ENCODE measurements at places on chromosomes 5 and 9. TPM values are rescaled to one million over a fixed set of nuclear protein-coding genes. Genes with fewer than 3 reads are reported as not detected.

DNA sequence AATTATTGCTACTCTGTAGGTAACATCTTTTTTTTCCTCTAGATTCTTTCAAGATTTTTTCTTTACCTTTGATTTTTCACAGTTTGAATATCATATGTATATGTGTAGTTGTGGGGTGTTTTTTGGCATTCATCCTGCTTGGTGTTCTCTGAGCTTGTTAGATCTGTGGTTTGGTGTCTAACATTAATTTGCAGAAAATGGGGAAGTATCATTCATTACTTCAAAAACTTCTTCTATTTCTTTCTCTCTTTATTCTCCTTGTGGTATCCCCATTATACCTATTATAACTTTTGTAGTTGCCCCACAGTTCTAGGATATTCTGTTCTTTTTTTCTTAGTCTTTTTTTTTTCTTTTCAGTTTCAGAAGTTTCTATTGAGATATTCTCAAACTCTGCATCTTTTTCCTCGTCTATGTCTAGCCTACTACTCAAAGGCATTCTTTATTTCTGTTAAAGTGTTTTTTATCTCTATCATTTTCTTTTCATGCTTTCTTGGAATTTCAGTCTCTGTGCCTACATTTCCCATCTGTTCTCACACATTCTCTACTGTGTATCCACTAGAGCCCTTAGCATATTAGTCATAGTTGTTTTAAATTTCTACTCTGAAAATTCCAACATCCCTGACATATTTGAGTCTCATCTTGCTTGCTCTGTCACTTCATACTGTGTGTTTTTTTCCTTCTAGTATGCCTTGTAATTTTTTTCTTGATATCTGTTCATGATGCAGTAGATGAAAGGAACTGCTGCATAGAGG, 60.1 kb upstream of the GNA14 start:
- DNase-seq = peak; percentile 83
- no peaks in the 10 kb centered on the region for H3K36me3 ChIP-seq
- H3K27me3 ChIP-seq = no peaks in the 10 kb centered on the region
- no peak overlapping the region for H3K4me3 ChIP-seq
- peak overlapping the region; percentile 75 for H3K27ac ChIP-seq
- H3K4me1 ChIP-seq = peaks cover 26% of the 10 kb centered on the region

GRCh38 chr5:35194635-35195471, 35.4 kb downstream of the PRLR start:
- DNase-seq = no peak
- peaks cover 9% of the 10 kb centered on the region for H3K4me1 ChIP-seq
- no peaks in the 10 kb centered on the region for H3K36me3 ChIP-seq
- H3K4me3 ChIP-seq = no peak overlapping the region

Gene AFAP1L1
- 8.3 TPM for total RNA-seq

- no peak overlapping the region for H3K27ac ChIP-seq
- peak; percentile 77 for DNase-seq
- no peaks in the 10 kb centered on the region for H3K36me3 ChIP-seq
- H3K27me3 ChIP-seq = no peaks in the 10 kb centered on the region
Observed at GRCh38 chr5:13745508-13745907, 199.0 kb downstream of the DNAH5 start.

Gene SHROOM1
- 5.0 TPM for total RNA-seq

- H3K36me3 ChIP-seq = no peaks in the 10 kb centered on the region
- H3K4me3 ChIP-seq = no peak overlapping the region
- no peak overlapping the region for H3K27ac ChIP-seq
- H3K27me3 ChIP-seq = peaks cover 3% of the 10 kb centered on the region
- no peak for DNase-seq
Observed at GRCh38 chr9:68808338-68808890, 103.4 kb downstream of the PIP5K1B start.

- DNase-seq = peak; percentile 5
- H3K27ac ChIP-seq = no peak overlapping the region
- H3K4me3 ChIP-seq = no peak overlapping the region
- H3K36me3 ChIP-seq = no peaks in the 10 kb centered on the region
- no peaks in the 10 kb centered on the region for H3K4me1 ChIP-seq
Observed at GRCh38 chr9:75455444-75455921, 367.2 kb downstream of the OSTF1 start.

Gene TAF11L5
- total RNA-seq = not detected

GRCh38 chr5:154479160-154479943, 1.3 kb upstream of the HAND1 start:
- DNase-seq = no peak
- no peak overlapping the region for H3K27ac ChIP-seq
- peaks cover 98% of the 10 kb centered on the region for H3K27me3 ChIP-seq
- peaks cover 12% of the 10 kb centered on the region for H3K4me1 ChIP-seq
- H3K4me3 ChIP-seq = no peak overlapping the region

Gene RFESD
- 0.87 TPM for total RNA-seq

Gene GPR107
- 62.3 TPM for total RNA-seq

- H3K27ac ChIP-seq = no peak overlapping the region
- H3K4me3 ChIP-seq = no peak overlapping the region
- no peaks in the 10 kb centered on the region for H3K27me3 ChIP-seq
Observed at GRCh38 chr9:133540698-133541025, 6.2 kb downstream of the ADAMTSL2 start.

Gene HK3
- 0.14 TPM for total RNA-seq

GRCh38 chr5:81505672-81506071, 111.7 kb upstream of the ACOT12 start:
- H3K4me1 ChIP-seq = no peaks in the 10 kb centered on the region
- H3K27ac ChIP-seq = no peak overlapping the region
- no peaks in the 10 kb centered on the region for H3K27me3 ChIP-seq
- DNase-seq = no peak
- no peaks in the 10 kb centered on the region for H3K36me3 ChIP-seq
- H3K4me3 ChIP-seq = no peak overlapping the region

Gene TRIM41
- 20.9 TPM for total RNA-seq

Gene PLAA
- 43.0 TPM for total RNA-seq

DNA sequence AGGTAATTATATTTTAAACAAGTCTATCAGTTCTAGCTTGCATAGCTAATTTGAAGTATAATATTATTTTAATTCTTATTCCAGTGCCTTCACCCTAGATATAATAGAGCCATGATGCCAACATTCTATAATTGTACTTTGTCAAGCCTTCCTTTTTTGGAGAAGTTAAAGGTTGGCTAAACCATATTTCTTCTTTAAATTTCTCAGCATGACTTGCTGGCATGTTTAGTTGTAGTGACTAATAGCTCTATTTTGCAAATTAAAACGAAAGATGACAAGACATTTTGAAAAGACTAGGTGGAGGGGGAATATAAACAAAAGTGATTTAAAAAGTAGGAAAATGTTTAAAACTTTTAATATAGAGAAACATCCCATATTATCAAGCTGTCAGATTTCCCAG, 400.7 kb downstream of the PSAT1 start:
- H3K27me3 ChIP-seq = no peaks in the 10 kb centered on the region
- H3K27ac ChIP-seq = no peak overlapping the region
- no peaks in the 10 kb centered on the region for H3K36me3 ChIP-seq
- DNase-seq = no peak
- peaks cover 7% of the 10 kb centered on the region for H3K4me1 ChIP-seq

Gene CORO2A
- total RNA-seq = 11.1 TPM

Gene ARSI
- 23.0 TPM for total RNA-seq

- H3K4me3 ChIP-seq = no peak overlapping the region
- peaks cover 19% of the 10 kb centered on the region for H3K4me1 ChIP-seq
- no peak for DNase-seq
Observed at GRCh38 chr9:38355517-38356120, 36.9 kb upstream of the ALDH1B1 start.

DNA sequence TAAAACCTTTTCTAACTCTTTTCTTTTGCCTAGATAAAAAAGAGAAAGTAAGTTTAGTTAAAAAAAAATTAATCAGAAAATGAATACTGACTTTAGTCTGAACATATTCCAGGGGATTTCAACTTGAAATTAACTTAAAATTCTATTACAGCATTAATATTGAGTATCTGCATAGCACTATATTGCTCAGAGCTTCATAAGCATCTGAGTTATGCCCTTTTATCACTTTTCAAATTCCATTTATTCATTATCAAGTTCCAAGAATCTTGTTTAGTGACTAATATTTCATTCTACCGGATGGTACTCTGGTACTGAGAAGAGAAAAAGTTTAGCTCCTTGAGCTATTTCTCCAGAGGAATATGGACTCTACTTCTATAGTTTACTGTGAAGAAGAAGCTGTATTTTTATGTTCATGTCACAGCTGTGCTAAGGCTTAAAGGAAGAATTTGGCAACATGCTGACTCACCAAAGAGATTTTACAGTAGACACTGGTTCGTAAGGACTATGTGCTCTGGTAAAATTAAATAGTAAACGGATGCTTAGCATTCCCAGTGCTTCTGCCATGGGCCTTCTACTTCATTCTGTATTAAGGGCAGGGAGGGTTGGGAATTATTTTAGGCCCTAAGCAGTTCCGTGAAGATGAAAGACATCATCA, 285.2 kb upstream of the SEMA6A start:
- no peak overlapping the region for H3K4me3 ChIP-seq
- H3K36me3 ChIP-seq = no peaks in the 10 kb centered on the region
- H3K4me1 ChIP-seq = no peaks in the 10 kb centered on the region
- no peak overlapping the region for H3K27ac ChIP-seq
- H3K27me3 ChIP-seq = no peaks in the 10 kb centered on the region

DNA sequence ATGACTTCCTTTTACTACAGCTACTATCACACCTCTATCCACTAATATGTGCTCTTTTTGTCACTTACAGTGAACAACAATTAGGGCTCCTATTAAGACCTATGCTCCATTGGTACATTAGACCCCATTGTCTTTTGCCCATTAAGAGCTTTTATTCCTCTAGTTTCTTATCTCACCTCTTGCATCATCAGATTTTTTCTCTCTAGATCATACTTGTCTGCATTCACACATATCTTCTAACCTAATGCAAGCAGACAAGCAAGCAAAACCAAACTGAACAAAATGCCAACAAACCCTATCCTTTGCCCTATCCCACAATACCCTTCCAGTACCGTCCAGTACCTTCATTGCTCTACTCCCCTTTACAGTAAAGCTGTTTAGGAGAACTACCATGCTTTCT, 10.1 kb upstream of the RBM27 start:
- H3K4me1 ChIP-seq = peaks cover 6% of the 10 kb centered on the region
- no peak overlapping the region for H3K27ac ChIP-seq
- no peak overlapping the region for H3K4me3 ChIP-seq
- peak; percentile 37 for DNase-seq
- no peaks in the 10 kb centered on the region for H3K36me3 ChIP-seq

DNA sequence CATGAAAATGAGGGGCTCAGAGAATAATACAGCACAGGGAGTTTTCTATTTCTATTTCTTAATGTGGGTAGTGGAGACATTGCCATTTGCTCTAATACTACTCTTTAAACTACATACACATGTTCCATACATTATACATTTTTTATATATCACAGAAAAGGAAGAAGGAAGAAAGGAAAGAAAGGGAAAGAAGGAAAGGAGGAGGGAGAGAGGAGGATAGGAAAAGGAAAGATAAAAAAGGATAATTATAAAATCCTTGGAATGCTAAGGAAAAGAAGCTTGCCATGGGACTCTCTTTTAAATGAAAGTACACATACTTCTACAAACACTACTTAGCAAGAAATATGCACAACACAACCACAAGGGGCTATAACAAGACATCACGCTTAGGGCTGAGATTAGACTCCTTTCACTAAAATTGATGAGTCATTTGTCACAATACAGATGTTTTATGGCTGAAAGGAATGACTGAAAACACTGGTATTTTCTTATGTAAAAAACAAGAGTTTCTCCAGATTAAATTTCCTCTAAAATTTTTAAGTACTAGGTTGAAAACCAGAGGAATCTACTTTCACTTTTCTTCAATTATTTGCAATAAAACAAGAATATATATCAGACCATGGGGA, 219.8 kb downstream of the ARL15 start:
- no peak overlapping the region for H3K4me3 ChIP-seq
- no peak overlapping the region for H3K27ac ChIP-seq
- DNase-seq = peak; percentile 88
- no peaks in the 10 kb centered on the region for H3K27me3 ChIP-seq

DNA sequence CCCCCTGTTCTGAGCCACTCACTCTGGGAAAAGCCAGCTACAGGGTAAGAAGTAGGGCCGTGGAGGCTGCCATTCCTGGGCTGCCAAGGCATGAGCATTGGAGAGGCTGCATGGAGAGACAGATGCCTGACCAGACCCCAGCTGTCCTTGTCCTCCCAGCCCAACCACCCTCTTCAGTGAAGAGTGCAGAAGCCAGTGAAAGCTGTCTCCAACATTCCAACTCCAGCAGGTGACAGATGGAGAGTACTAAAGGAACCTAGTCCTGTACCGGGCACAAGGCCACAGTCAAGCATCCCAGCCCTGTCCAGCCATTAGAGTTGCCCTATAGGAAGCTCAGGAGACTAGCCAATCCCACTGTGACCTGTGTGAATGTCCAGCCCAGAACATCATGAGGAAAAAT, 165.1 kb downstream of the DIRAS2 start:
- no peak overlapping the region for H3K4me3 ChIP-seq
- DNase-seq = no peak
- no peaks in the 10 kb centered on the region for H3K36me3 ChIP-seq

DNA sequence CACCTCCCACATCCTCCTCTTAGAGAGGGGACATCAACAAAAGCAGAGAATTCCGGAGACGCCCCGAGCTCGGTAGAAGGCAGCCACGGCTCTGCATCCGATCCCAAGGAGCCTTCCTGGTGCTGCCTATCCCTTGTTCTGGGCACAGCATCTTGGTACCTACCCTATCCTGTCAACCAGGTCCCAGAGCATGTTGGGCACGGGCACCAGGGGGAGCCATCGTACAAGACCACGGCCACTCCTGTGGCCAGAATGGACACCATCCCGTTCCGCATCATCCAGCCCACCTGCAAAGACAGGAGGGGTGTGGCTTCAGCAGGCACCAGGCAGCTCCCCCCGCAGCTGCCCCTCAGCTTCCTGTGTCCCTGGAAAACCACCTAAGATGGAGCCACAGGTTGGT, 62.7 kb upstream of the ZNF354A start:
- H3K4me1 ChIP-seq = no peaks in the 10 kb centered on the region
- no peak overlapping the region for H3K4me3 ChIP-seq
- no peaks in the 10 kb centered on the region for H3K27me3 ChIP-seq
- H3K27ac ChIP-seq = no peak overlapping the region
- no peaks in the 10 kb centered on the region for H3K36me3 ChIP-seq

- peaks cover 15% of the 10 kb centered on the region for H3K4me1 ChIP-seq
- DNase-seq = no peak
- no peaks in the 10 kb centered on the region for H3K27me3 ChIP-seq
- H3K27ac ChIP-seq = no peak overlapping the region
Observed at GRCh38 chr5:83277154-83277553, 194.4 kb upstream of the VCAN start.

Gene BTNL8
- total RNA-seq = not detected

GRCh38 chr9:83047839-83048775, 14.8 kb downstream of the RASEF start:
- H3K27me3 ChIP-seq = peaks cover 16% of the 10 kb centered on the region
- peaks cover 8% of the 10 kb centered on the region for H3K4me1 ChIP-seq
- DNase-seq = peak; percentile 96
- no peak overlapping the region for H3K4me3 ChIP-seq
- no peaks in the 10 kb centered on the region for H3K36me3 ChIP-seq

Gene PAX5
- total RNA-seq = not detected

GRCh38 chr9:87766697-87767096, 40.8 kb downstream of the CTSL start:
- H3K36me3 ChIP-seq = no peaks in the 10 kb centered on the region
- H3K4me3 ChIP-seq = no peak overlapping the region
- peaks cover 11% of the 10 kb centered on the region for H3K27me3 ChIP-seq
- no peaks in the 10 kb centered on the region for H3K4me1 ChIP-seq
- DNase-seq = no peak

GRCh38 chr5:136675769-136676168, 310.4 kb upstream of the TRPC7 start:
- H3K27me3 ChIP-seq = no peaks in the 10 kb centered on the region
- no peak overlapping the region for H3K4me3 ChIP-seq
- no peaks in the 10 kb centered on the region for H3K4me1 ChIP-seq
- no peaks in the 10 kb centered on the region for H3K36me3 ChIP-seq

Gene C7
- total RNA-seq = not detected

Data from astrocyte (in vitro differentiated cells and primary cell).